ENCODE measurements at places on chromosomes 4 and X.

GRCh38 chr4:31089815-31090214, 369.6 kb downstream of the PCDH7 start:
- DNase-seq, result no peak

GRCh38 chr4:5373327-5373726, 322.0 kb downstream of the STK32B start:
- no peak for DNase-seq

DNA sequence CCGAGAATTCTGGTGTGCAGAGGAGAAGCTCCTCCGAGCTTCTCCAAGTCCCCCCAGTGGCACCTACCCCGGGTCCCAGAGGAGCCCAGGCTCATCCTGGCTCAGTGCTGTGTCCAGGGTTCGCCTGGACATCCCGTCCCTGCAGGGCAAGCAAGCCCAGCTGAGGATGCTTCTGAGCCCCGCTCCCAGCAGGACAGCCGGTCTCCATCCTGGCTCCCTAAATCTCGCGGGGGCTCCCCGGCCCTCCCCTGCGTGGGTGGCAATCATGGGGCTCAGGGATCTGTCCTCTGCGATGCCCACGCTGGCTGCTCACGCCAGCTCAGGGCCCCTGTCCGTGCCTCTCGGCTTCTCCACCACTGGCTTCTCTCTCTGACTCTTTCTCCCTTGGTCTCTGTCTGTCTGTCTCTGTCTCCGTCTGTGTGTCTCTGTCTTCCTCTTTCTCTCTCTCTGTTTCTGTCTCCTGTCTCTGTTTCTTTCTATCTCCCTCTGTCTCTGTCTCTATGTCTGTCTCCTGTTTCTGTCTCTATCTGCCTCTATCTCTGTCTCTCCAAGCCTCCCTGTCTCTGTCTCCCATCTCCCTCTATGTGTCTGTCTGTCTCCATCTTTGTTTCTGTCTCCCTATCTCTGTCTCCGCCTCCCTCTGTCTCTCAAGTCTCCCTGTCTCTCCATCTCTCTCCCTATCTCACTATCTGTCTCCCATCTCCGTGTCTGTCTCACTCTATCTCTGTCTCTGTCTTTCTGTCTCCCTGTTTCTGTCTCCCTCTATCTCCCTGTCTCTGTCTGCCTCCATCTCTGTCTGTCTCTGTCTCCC, 27.8 kb upstream of the SLC25A6 start:
- DNase-seq, result peak; percentile 78

GRCh38 chr4:7655511-7656243, 220.9 kb upstream of the PSAPL1 start:
- peak; percentile 76 for DNase-seq

DNA sequence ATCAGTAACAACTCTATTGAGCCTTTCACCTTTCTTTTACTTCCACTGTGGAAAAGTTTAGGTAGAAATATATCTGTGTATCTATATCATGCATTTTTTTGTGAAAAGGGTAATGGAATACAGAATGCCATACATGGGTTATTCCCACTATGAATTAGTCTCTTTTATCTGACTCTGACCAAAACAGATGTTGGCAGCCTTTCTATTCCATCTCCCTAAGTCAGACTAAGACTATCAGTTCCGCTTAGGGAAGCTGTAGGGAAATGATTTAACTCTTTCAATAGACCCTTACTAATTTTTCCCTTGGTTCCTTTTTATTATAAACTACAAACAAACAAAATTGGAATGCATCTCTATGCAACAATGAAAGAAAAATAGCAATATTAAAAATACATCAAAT, 92.3 kb upstream of the LEF1 start:
- no peak for DNase-seq

- DNase-seq, result no peak
These were observed 93.8 kb downstream of the ARHGAP10 start for GRCh38 chr4:147825451-147826287.

DNA sequence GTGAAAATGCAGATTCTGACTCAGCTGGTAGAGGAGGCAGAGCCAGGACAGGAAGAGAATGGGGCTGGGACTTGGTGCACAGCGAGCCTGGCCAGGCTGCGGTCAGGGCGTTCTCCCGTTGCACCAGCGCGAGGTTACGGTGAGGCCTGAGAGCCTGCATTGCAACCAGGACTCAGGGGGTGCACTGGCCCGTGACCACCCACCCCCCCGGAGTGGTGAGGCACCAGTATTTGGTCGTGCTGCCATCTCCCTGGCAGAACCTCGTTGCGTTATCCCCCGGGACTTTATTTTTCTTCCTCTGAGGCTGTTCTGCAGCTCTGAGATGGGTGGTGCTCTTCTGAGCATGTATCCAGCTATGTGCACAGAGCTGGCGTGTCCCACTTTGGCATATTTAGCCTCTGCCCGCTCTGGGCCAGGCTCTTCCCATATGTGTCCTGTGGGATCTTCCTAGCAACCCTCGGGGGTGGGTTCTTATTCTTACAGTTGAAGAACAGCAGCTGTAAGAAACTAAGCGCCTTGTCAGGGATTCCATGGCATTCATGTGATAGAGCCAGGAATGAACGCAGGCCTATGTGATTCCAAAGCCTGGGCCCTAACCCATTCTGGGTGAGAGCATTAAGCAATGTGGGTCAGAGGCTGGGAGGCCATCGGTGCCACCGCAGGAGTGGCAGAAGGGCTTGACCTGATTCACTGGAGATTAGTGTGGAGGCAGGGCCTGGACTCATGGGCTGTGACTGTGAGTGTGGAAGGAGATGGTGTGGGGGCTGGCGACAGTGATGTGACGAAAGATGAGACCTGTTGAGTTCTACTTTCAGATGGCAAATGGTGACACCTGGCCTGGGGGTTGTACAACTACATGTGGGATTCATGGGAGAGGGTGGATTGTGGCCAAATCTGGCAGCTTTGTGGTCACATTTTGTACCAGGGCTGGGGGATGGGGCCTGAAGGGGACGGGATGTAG, 3.1 kb downstream of the TADA2B start:
- DNase-seq, result no peak

Measured in posterior vena cava (tissue), 2 donors.